ENCODE measurements at places on chromosomes 5 and 9.

GRCh38 chr5:123496892-123497291 lies 15.1 kb upstream of the CSNK1G3 start:
- no peak for DNase-seq

DNA sequence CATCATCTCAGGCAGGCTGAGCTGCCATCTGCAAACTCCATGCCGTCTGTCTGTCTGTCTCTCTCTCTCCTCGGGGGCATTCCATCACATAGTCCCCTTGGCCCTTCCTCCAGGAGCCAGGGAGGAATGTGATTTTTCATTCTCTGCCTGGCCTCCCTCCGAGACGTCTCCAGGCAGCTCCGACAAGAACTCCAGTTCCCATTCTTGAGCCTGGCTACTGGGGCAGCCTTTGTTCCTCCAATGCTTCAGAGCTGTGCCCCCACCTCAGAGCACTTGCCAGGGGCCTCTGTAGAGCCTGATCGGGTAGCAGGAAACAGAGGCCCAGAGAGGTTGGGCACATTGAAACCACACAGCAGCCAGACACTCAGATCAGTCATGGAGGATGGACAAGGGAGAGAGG lies 74.0 kb downstream of the COL27A1 start:
- DNase-seq: no peak

DNA sequence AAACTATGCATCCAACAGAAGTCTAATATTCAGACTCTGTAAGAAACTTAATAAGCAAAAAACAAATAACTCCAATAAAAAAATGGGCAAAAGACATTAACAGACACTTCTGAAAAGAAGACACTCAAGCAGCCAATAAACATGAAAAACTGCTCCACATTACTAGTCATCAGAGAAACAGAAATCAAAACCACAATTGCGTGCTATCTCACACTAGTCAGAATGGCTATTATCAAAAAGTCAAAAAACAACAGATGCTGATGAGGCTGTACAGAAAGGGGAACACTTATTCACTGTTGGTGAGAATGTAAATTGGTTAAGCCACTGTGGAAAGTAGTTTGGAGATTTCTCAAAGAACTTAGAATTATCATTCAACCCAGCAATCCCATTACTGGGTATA lies 101.2 kb upstream of the TRIM32 start:
- DNase-seq: no peak

- no peak for DNase-seq
Measured at GRCh38 chr9:113669522-113670115, 206.1 kb downstream of the RGS3 start.

- DNase-seq: no peak
Measured at GRCh38 chr9:101594796-101595195, at the start of gene PPP3R2. PPP3R2 (minus strand) TSS chr9:101594969; CDS start chr9:101594921, 48 bp downstream.

- no peak for DNase-seq
Measured at GRCh38 chr9:133155156-133155555, 8.6 kb downstream of the GBGT1 start.

GRCh38 chr5:63820577-63820976 lies 141.7 kb downstream of the HTR1A start:
- DNase-seq: no peak

GRCh38 chr5:61290791-61291210 lies 41.3 kb upstream of the ZSWIM6 start:
- no peak for DNase-seq

DNA sequence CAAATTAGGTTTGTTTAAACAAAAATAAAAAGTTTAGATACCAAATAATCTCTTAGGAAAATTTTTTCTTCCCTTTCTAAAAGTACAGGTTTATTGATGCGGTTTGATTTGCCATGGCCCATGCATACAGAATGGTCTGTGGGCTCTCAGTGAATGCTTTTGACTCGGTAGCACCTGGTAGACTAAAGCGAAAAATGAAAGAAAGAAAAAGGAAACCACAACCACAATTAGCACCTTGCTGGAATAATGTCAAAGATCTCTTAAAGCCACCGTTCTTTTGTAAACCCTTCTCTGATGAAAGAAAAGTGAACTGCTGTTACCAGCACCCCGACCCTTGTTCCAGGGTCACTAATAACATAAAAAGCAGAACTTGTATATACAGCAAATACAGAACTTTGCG lies 157.9 kb downstream of the NFIB start:
- DNase-seq: no peak

DNA sequence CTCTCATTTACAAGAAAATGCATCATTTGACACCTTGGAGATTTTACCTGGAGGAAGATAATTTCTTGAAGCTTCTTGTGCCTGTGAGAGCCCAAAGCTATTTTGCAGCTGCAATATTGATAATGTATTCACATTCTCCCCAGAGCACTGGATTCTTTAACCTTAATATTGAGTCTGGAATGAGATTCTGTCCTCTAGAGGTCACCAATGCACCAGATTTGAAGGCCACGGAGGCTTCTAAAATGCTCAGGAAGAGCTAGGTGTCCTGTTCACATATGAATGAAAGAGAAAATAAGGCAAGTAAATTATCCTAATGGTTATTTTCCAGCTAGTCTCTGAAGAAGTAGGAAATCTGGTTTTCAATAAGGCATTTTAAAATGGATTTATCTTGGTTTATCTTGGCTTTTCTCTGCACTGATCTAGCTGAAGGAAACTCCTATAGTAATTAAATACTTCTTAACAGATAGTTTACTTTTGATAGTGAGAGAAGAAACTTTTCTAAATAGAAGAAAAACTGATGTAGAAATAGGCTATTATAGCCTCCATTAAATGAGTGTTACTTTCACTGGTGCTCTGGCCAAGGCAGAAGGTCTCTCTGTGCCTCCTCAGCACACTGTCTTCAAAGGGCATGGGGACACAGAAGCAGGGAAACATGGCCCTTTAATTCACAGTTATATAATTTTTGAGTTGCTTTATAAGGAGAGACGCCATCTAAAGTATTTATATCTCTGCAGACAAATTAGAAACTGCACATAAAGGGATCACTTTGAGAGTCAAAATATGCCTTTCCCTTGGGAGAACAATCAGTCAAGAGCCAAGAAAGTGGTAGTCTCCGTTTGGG lies 297.0 kb upstream of the ACTBL2 start:
- DNase-seq: no peak

DNA sequence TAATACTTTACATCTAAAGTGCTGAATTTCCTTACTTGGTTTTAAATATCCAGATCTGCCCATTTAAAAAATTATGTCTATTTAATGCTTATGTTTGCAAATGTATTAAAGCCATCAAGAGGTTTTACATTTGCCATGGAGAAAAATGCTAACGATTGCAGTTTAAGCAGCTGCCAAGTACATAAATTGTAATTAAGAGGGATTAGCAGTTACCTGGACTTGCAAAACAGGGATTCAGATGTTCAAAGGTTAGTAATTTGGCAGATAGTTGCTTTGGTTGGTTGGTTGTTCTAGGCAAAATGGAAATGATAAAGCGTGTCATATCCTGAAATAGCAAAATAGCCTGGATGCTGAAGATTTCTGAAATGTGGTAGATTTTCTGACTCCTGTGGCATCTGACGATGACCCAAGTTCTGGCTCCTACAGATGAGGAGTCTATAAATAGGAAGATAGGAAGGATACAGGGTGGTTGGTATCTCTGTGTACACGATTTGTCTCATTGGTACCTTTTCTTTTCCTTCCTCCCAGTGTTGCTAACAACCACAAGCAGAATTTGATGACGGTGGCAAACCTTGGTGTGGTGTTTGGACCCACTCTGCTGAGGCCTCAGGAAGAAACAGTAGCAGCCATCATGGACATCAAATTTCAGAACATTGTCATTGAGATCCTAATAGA lies 282.9 kb downstream of the NR3C1 start:
- no peak for DNase-seq

GRCh38 chr9:38141746-38142591 lies 72.9 kb upstream of the SHB start:
- no peak for DNase-seq

- DNase-seq: no peak
Measured at GRCh38 chr5:104189031-104189430, 626.4 kb upstream of the NUDT12 start.

- no peak for DNase-seq
Measured at GRCh38 chr5:177346820-177347219, 4.6 kb downstream of the LMAN2 start.

- no peak for DNase-seq
Measured at GRCh38 chr5:150355791-150356190, 1.7 kb upstream of the TCOF1 start.

- DNase-seq: no peak
Measured at GRCh38 chr5:61666064-61666621, 334.1 kb downstream of the ZSWIM6 start.

DNA sequence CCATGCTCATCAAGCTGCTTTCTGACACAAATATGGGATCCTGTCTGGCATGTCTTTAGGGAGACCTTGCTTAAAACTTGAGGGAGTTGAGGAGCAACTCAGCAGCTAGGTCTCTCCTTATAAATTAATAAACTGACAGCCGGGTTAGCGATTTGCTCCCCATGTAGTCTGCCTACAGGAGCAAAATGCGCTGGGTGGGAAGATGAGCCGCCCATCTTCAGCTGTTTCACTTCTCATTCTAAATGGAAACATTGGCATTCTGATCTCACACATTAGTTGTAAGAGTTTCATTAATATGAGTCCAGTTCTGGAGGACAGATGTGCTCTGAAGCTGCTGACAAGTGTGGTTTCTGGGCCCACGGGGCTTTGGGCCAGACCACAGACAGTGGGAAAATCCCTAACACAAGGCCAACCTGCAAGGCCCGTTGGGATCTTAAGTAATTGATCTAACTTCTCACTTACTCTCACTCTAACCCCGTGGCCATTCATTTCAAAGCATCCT lies 197.0 kb downstream of the MCTP1 start:
- DNase-seq: no peak

- no peak for DNase-seq
Measured at GRCh38 chr9:94826644-94827410, 100.3 kb downstream of the AOPEP start.

GRCh38 chr5:13878357-13878756 lies 66.1 kb downstream of the DNAH5 start:
- DNase-seq: no peak

GRCh38 chr9:131546336-131547084 lies 1.2 kb downstream of the PRRT1B start:
- DNase-seq: no peak

All from D721Med (cell line).